ENCODE measurements at places on chromosomes 7 and 10.

GRCh38 chr10:26855186-26855585, 5.6 kb downstream of the ABI1 start:
- DNase-seq = no peak

GRCh38 chr7:86786376-86786775, 142.7 kb downstream of the GRM3 start:
- no peak for DNase-seq

DNA sequence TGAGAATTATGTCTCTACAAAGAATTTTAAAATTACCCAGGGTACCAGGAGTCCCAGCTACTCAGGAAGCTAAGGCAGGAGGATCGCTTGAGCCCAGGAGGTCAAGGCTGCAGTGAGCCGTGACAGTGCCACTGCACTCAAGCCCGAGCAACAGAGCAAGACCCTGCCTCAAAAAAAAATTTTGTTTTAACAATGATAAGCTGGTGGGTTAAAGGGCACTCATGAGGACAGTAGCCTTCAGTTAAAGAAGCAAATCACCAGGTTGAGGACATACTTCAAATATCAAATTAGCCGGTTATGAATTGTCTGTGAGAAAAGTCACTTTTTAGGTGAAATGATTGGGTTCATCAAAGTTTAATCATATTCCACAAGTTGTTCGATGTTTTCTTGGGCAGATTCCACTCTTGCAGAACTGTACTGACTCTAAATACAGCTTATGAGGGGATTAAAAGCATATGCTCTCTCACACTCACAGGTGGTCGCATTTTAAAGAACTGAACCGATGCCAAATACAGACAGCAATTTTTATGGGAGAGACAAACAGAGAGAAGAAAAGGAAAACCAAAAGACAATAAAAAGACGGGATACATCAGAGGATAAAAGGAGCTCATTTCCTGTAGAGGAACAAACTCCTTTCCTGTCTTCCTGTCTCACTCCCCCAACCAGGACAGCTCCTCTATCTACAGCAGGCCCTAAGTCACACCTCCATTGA, 582.8 kb upstream of the NRP1 start:
- no peak for DNase-seq

DNA sequence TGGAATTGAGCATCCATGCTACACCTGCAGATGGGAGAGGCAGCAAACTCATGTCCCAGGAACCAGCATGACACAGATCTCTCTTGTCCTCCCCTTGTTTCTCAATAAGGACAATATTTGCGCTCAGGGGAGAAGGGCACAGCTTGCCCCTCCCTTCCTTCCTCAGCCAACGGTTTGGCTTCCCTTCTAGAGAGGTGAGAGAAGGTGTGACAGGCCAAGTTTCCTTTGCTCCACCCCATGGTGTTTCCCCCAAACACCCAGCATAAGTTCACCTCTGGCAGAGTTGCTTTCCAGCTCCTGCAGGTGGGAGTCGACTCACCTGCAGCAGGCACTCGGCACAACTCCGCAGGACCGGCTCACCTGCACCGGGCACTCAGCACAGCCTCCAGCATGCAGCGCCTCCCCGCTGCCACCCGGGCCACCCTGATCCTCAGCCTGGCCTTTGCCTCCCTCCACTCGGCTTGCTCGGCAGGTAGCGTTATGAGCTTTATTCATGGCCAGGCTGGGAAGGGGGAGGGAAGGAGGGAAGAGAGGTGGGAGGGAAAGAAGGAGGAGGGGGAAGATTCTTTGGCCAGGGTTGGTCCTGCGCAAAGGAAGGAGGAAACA, at the start of the genes ATP6V0A4 and TMEM213:
TSS of gene ATP6V0A4 (minus strand) at position 482 of the 606 bp plus-strand sequence. CDS start 26,949 bp downstream, outside the sequence.
TSS of gene TMEM213 (plus strand) at position 280 of the 606 bp plus-strand sequence. CDS start at position 391, 111 bp downstream.
- no peak for DNase-seq

DNA sequence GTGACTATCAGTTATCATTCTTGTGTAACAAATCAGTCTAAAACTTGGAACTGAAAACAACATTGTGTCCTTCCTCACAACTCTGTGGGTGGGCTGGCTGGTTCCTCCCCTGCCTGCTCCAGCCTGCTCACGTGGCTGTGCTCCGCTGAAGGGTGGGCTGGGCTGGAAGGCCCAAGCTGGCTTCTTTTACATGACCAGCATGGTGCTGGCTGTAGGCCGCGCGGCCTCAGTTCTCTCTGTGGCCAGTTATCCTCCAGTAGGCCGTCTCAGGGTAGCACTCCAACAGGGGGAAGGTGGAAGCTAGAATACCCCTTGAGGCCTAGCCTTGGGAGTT, 11.3 kb downstream of the ADAMTS14 start:
- no peak for DNase-seq

DNA sequence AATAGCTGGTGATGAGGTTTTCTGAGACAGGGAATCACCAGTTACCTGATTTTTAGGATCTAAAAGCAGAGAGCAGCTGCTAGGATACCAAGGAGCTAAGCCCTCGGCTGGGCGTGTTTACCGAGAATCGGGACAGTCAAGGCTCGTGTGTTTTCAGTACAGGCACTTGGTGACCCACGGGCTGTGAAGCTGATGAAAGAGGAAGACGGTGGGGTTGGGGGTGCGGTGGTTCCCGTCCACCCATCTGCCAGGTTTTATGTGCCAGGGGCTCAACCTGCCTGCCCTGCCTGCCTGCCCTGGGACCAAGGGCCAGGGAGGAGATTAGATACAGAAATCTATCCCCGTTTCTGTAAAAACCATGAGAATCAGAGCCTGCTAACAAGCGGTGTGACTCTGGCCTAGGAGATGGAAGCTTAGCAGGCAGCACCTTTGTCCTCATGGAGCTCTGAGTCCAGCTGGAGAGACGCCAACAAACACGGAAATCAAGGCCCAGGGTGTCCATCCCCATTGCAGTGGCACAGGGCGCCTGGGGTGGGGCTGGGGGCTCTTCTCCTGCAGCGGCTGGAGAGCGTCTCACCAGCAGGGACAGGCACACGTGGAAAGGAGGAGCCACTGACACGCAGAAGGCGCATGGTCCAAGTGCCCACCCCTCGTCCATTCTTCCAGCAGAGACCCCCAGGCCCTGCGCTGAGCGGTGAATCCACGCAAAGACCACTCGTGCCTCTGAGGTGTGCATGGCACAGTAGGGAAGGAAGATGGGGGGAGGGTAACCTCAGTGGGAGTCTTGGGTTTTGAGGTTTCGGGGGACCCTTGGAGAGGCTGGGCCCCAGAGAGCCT, 265.0 kb upstream of the TCERG1L start:
- no peak for DNase-seq

GRCh38 chr7:114924038-114924712, 2.3 kb downstream of the MDFIC start:
- no peak for DNase-seq

DNA sequence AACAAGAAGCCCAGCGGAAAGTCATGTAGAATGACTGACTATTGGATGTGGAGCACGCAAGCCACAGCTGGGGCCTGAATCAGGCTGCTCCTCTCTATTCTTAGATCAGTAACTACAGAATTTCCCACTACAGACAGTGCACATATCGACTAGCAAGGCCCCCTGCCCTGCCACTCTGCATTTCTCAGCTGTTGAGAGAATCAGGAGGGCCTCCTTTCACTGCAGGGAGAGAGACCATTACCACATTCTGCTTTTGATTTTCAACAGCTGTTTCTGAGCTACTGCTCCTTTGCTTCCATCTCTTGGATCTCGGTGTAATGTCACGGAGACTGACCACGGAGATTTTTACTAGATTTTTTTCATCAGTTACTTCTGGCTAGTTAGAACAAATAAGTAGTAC, 73.8 kb downstream of the PON1 start:
- DNase-seq = no peak

DNA sequence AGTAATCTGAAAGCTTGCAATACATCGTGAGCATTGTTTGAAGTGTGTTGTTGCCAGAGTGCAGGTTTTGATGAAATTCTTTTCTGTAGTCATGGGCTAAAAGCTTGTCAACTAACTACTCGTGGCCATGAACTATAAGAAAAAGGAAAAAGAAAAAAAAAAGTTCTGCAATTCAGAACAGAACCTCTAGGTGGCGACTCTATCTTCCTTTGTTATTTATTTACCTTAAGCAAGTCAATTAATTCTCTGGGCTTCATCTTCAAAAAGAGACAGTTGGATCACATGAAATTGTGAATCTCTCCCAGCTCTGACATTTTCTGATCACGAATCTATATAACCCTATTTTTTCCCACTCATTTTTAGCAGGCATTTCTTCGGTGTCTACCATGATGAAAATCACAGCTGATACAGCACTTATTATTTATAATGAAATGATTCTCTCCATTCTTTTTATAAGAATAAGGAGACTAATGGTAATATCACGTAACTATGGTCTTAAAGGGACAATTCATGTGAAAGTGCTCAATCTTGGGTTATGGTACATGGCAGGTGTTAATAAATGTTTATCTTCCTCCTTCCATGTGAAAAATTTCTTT, 18.8 kb downstream of the TMEM196 start:
- DNase-seq = no peak

DNA sequence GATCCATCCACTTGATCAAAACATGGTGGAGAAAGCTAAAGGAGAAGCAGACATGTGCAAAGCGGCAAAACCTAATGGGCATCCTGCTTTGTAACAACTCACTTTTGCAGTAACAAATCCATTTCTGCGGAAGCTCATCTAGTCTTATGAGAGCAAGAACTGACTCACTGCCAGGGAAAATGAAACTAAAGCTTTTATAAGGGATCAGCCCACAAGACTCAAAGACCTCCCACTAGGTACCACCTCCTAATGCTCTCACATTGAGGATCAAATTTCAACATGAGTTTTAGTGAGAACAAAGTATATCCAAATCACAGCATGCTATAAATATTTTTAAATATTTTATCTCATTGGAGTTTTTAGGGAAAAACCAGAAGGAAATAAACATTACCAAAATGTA, 120.1 kb upstream of the GNAI1 start:
- no peak for DNase-seq

DNA sequence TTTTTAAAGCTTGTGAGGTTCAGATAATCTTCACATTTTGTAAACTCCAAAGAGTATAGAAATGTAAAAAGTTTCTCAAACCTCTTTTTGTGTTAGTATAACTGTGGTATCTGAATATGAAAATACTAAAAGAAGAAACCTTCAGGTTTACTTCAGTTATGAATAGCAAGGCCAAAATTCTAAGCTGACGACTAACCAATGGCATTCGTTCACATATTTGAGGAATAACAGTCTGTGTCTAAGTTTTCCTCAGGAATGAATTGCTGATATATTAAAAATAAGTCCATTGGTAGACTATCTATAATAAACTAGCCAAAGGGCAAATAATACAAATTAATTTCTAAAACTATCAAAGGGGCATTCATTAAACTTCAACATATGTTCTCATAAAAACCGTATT, 206.0 kb downstream of the CXCL12 start:
- DNase-seq = no peak

All from BE2C (cell line).